ENCODE measurements at places on chromosomes 3 and 15. TPM values are rescaled to one million over a fixed set of nuclear protein-coding genes. Genes with fewer than 3 reads are reported as not detected.

The IL1RAP gene
- total RNA-seq: 14.6 TPM

The FOXB1 gene
- total RNA-seq: not detected

The ZWILCH gene
- 6.2 TPM for total RNA-seq

DNA sequence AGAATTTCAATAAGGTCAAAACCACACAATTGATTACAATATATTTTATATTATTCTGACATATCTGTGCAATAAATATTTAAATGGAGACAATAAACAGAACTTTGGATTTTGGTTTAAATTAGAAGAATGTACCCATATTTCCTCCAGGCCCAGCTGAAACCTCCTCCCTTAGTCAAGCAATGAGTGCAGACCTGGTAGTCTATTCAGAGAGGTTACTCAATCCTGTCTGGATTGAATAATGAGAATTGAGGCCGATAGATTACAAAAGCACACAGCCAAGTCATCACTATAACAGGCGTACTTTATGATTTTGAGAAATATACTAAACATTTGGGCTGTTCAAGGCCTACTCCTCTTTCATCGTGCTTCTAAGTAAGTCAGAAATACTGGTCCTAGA is 114.5 kb upstream of the STRIT1 start:
- H3K4me3 ChIP-seq: no peak overlapping the region
- DNase-seq: no peak
- no peaks in the 10 kb centered on the region for H3K36me3 ChIP-seq
- no peaks in the 10 kb centered on the region for H3K4me1 ChIP-seq

DNA sequence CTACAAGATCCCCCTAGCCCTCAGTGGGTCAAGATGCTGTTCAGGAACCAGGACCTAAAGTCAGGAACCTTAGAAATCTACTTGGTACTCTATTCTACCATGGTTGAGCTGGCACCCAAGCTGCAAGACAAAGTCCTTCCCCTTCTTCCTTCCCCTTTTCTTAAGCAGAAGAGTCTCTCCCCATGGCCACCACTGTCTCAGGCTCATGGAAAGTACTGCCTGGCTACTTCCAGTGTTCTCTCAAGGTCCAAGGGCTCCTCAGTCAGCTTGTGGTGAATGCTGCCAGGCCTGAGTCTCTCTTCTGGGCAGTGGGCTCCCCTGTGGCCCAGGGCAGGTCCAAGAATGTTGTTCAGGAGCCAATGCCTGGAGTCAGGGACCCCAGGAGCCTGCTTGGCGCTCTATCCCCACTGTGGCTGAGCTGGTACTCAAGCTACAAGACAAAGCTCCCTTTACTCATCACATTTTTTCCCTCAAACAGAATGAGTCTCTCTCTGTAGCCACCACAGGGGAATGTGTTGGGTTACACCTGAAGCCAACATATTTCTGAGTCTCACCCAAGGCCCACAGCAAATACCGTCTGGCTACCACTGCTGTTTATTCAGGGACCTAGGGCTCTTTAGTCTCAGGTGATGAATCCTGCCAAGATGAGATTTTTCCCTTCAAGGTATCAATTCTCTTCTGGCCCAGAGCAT is 18.1 kb upstream of the SLC27A2 start:
- H3K27me3 ChIP-seq: no peaks in the 10 kb centered on the region
- H3K36me3 ChIP-seq: no peaks in the 10 kb centered on the region
- no peak overlapping the region for H3K4me3 ChIP-seq
- no peak overlapping the region for H3K27ac ChIP-seq
- H3K4me1 ChIP-seq: no peaks in the 10 kb centered on the region
- no peak for DNase-seq

- no peaks in the 10 kb centered on the region for H3K4me1 ChIP-seq
- no peak overlapping the region for H3K27ac ChIP-seq
- H3K4me3 ChIP-seq: no peak overlapping the region
- H3K36me3 ChIP-seq: peaks cover 57% of the 10 kb centered on the region
These were observed 11.6 kb downstream of the PSMD6 start for GRCh38 chr3:64011685-64012084.

DNA sequence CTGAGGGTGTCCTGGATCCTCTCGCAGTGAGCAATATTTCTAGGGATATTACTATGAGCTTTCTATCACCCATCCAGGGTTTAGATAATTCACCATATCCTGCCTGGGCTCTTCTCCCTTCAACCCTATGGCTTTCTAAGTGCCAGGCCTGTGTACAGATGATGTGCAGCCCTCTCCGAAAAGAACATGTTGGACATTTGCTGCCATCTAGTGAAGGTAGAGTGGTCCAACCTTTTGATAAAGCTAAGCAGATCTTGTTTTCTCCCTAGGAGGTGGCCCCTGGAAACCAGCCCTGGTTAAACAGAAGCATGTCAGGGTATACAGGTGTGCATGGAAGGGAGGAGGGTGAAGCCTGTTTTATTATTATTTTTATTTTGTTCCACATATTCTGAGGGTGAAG is 27.9 kb upstream of the SCN10A start:
- no peaks in the 10 kb centered on the region for H3K4me1 ChIP-seq
- H3K36me3 ChIP-seq: no peaks in the 10 kb centered on the region
- no peak overlapping the region for H3K27ac ChIP-seq
- H3K4me3 ChIP-seq: no peak overlapping the region
- no peaks in the 10 kb centered on the region for H3K27me3 ChIP-seq
- no peak for DNase-seq

- no peaks in the 10 kb centered on the region for H3K36me3 ChIP-seq
- DNase-seq: peak; percentile 79
- H3K4me3 ChIP-seq: no peak within 1 kb of the TSS
- H3K27me3 ChIP-seq: no peaks in the 10 kb centered on the region
These were observed at the start of gene GALNT15 for GRCh38 chr3:16174389-16174788. Gene GALNT15 (plus strand): TSS chr3:16174680. CDS start chr3:16175152, 472 bp downstream.

The SAXO2 gene
- 1.4 TPM for total RNA-seq

The APBA2 gene
- total RNA-seq: 9.5 TPM

The UBE2E2 gene
- total RNA-seq: 46.0 TPM

DNA sequence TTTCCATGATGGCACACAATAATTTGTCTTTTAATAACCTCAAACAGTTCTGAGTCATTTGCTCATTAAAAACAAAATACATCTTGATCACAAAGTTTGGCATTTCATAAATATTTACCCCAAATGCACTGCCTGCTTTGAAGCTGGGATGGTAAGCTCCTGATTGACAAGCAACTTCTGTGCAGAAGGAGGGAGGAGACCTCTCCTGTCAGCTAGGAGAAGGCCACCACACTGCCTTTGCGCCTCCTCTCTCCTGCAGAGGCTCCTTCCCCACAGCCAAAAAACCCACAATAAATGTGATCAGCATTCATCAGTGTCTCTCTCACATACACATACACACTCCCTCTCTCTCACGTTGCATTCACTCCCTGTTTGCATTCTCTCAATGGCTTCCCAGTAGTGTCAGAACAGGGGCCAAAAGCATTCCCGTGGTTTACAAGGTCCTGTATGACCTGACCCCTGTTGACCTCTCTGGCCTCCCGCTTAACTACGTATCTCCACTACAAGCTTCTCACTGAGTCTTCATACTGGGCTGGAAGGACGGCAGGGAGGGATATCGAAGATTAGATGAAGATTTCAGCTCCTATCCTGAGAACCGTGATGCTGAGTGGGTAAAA is 216.4 kb downstream of the FOXP1 start:
- H3K36me3 ChIP-seq: no peaks in the 10 kb centered on the region
- H3K4me1 ChIP-seq: peaks cover 11% of the 10 kb centered on the region
- no peak for DNase-seq

- H3K4me1 ChIP-seq: no peaks in the 10 kb centered on the region
- H3K4me3 ChIP-seq: no peak overlapping the region
- no peak for DNase-seq
- H3K27ac ChIP-seq: no peak overlapping the region
- no peaks in the 10 kb centered on the region for H3K36me3 ChIP-seq
- no peaks in the 10 kb centered on the region for H3K27me3 ChIP-seq
These were observed 764.0 kb upstream of the DPPA4 start for GRCh38 chr3:110101361-110101760.

GRCh38 chr3:127741246-127741645 is 68.5 kb downstream of the ABTB1 start:
- H3K27me3 ChIP-seq: no peaks in the 10 kb centered on the region
- no peak for DNase-seq
- H3K27ac ChIP-seq: no peak overlapping the region
- peaks cover 17% of the 10 kb centered on the region for H3K4me1 ChIP-seq

The SLC22A13 gene
- not detected for total RNA-seq

GRCh38 chr3:20516311-20516710 is 330.3 kb upstream of the SGO1 start:
- no peaks in the 10 kb centered on the region for H3K4me1 ChIP-seq
- H3K36me3 ChIP-seq: no peaks in the 10 kb centered on the region
- no peak overlapping the region for H3K27ac ChIP-seq

DNA sequence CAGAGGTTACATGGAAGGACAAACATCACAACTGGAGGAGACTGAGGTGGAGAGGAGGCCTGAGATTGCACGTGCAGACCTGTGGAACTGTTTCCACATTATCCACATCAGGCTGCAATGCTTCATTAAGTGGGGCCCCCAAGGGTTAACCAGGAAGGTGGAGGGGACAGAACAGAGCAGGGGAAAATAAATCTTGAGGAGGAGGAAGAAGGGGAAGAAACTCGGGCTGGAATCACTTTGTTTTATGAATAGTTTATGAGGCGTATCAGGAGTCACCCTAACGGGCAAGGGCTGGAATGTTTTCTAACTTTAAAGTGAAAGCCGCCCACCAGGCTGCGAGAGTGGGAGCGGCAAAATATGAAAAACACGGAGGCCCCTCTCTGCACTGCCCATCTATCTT is 154.9 kb downstream of the WNT5A start:
- H3K27ac ChIP-seq: no peak overlapping the region
- H3K36me3 ChIP-seq: no peaks in the 10 kb centered on the region
- no peaks in the 10 kb centered on the region for H3K27me3 ChIP-seq
- H3K4me1 ChIP-seq: no peaks in the 10 kb centered on the region
- H3K4me3 ChIP-seq: no peak overlapping the region

DNA sequence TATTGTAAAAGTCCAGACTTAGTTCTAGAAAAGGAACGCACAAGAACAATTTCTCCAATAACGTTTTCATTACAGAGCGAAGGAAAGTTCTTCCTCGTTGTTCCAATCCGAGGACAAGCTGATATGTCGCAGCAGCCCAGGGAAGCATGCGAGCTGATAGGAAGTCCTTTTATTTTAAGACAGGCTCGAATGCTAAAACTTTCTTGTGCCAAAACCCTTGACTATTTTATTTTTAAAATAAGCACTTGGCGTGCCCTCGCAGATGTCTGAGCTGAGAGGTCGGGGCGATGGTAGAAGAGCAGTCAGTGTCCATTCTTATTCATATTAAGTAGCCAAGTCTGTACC is 433 bp upstream of the MITF start:
- DNase-seq: no peak
- H3K27ac ChIP-seq: no peak overlapping the region
- peak overlapping the region; percentile 85 for H3K4me3 ChIP-seq
- no peaks in the 10 kb centered on the region for H3K36me3 ChIP-seq

DNA sequence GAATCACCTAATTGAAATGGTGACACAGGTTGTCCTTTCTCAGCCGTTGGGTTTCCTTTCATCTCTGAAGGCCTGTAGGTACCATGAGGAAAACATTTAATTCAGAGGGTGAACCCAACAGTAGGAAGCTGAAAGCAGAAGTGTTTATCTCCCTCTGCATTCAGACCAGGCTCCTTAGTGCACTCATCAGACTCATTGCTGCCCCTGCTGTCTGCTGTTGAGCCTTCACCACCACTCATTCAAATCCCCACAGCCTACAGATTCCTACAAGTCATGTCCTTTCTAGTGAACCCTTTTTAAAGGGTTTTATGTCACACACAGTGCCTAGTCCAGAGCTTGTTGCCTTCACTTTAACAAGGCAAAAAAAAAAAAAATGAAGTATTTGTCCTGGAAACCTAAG is 13.4 kb downstream of the WDR48 start:
- peak overlapping the region; percentile 84 for H3K27ac ChIP-seq
- no peak overlapping the region for H3K4me3 ChIP-seq
- peaks cover 5% of the 10 kb centered on the region for H3K36me3 ChIP-seq
- H3K27me3 ChIP-seq: no peaks in the 10 kb centered on the region

The MCF2L2 gene
- 0.22 TPM for total RNA-seq

DNA sequence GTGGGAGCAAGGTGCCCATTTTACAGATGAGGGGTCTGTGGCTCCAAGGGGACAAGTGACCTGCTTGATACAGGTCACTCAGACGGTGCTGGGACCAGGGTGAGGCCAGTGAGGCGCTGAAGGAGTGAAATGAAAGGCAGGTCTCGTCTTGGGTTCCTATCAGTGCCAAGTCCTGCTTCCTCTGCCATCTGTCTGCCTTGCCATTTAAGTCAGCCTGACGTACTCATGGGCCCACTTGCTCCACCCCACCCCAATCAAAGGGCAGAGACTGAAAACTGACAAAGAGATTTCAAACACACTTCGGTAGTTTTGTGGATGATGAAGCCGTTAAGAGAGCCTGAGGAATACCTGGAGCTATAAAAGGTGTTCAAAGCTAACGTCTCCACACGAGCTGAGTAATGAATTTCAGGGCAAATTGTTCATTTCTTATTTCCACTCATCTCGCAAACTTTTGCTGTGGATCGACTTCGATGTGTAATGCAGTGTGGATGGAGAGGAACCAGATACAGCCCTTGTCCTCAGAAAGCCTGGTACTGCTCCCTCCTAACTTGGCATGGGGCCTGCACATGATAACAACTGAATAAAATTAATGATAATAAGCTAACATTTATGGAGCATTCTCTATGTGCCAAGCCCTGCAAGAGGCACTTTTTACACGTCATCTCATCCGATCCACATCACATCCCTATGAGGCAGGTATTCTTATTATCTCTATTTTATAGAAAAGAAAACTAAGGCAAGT is 36.6 kb downstream of the ATP2B2 start:
- no peaks in the 10 kb centered on the region for H3K4me1 ChIP-seq
- H3K4me3 ChIP-seq: no peak overlapping the region
- no peaks in the 10 kb centered on the region for H3K27me3 ChIP-seq
- no peak overlapping the region for H3K27ac ChIP-seq
- no peaks in the 10 kb centered on the region for H3K36me3 ChIP-seq

GRCh38 chr3:53101956-53102355 is 28.3 kb downstream of the RFT1 start:
- no peak overlapping the region for H3K4me3 ChIP-seq
- no peak overlapping the region for H3K27ac ChIP-seq
- no peaks in the 10 kb centered on the region for H3K27me3 ChIP-seq

- H3K36me3 ChIP-seq: peaks cover 28% of the 10 kb centered on the region
- no peak overlapping the region for H3K4me3 ChIP-seq
- no peak overlapping the region for H3K27ac ChIP-seq
- no peaks in the 10 kb centered on the region for H3K4me1 ChIP-seq
- H3K27me3 ChIP-seq: no peaks in the 10 kb centered on the region
- no peak for DNase-seq
These were observed 56.9 kb downstream of the LRCH3 start for GRCh38 chr3:197847866-197848401.

DNA sequence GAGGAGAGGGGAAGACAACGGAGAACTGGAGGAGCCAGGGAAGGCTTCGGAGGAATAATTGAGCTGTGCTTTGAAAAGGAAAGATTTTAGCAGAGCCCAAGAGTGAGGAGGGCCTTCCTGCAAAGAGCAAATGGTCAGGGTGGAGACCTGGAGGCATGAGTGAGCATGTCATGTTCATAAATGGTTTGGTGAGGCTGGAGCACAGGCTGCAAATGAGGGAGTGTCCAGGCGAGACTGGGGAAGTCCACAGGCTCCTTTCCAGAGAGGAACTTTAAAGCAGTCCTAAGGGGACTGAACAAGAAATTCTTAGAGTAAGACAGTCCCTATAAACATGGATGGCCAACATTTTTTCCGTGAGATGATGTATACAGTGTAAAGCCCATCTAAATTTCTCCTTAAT is 108.8 kb downstream of the THSD4 start:
- no peak overlapping the region for H3K27ac ChIP-seq
- no peaks in the 10 kb centered on the region for H3K27me3 ChIP-seq
- DNase-seq: no peak
- H3K4me3 ChIP-seq: no peak overlapping the region
- H3K36me3 ChIP-seq: no peaks in the 10 kb centered on the region
- peaks cover 33% of the 10 kb centered on the region for H3K4me1 ChIP-seq

The DAPK2 gene
- 102 TPM for total RNA-seq

All from thyroid gland (tissue), 4 donors.